ENCODE measurements at places on chromosomes 7 and 10.

- no peak for ATAC-seq
Observed at GRCh38 chr10:82949816-82950575, 1075.0 kb downstream of the NRG3 start.

- ATAC-seq, result no peak
Observed at GRCh38 chr7:46397591-46397990, 476.5 kb upstream of the IGFBP3 start.

- ATAC-seq, result no peak
Observed at GRCh38 chr7:85230623-85231022, 43.8 kb upstream of the SEMA3D start.

GRCh38 chr7:7216279-7216678 lies 33.9 kb downstream of the C1GALT1 start:
- ATAC-seq, result no peak

GRCh38 chr10:78518224-78518623 lies 484.6 kb downstream of the RPS24 start:
- no peak for ATAC-seq

DNA sequence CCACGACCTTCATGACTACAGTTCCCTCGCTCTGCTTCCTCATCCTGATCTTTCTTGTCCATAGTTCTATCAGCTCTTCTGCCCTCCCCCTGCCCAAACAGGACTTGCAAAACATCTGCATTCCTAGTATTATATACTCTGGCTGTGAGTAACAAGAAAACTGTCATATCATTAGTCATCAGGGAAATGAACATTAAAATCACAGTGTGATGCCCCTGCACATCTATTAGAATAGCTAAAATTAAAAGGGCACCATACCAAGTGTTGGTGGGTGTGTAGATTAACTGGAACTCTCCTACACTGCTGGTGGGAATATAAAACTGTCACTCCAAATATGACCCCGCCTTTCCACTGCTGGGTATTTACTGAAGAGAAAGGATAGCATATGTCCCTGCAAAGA lies 141.8 kb downstream of the C7orf25 start:
- ATAC-seq, result no peak

DNA sequence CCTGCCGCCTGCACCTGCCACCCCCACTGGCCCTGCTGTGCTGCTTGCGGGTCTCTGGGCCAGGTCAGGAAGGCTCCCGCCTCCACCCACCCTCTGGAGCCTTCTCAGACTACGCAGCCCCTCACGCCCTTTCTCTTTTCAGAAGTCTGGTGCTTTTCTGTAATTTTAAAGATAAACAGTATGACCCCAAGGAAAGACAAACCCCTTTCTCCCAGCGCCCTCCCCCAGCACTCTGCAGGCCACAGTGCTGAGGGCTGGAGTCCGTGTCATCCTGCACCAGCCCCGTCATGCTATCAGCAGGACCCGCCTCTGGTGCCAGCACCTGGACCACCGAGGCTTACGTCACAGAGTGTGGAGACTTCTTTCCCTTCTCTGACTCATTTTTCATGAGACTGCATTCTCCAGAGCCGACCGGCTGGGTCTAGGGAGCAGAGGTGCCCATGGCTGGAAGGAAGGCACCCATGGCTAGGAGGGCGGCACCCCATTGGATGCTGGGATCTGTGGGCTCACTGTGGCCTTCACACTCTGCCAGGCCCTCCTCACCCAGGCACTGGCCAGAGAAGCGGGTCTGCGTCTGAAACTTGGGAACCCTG lies 53.4 kb downstream of the CFAP46 start:
- no peak for ATAC-seq

DNA sequence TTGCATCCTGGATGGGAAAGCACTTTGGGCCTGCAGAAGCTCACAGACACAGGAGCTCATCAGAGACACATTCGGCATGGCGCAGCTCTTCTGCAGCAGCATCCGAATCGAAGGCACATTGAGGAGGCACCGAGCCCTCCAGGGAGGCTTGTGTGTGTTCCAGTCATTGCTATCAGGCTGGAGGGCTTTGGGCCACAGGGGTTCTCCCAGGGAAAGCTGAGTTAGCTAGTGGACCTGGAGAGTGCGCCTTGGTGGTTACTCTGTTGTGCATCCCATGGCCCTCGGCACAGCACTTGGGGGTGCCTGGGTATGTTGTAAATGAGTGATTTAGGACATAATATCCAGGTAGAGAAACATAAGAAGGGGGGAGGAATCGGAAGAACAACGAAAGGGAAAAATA lies 388.7 kb upstream of the RNF32 start:
- no peak for ATAC-seq

GRCh38 chr7:774161-775109 lies 47.4 kb upstream of the PRKAR1B start:
- ATAC-seq, result peak; percentile 48

DNA sequence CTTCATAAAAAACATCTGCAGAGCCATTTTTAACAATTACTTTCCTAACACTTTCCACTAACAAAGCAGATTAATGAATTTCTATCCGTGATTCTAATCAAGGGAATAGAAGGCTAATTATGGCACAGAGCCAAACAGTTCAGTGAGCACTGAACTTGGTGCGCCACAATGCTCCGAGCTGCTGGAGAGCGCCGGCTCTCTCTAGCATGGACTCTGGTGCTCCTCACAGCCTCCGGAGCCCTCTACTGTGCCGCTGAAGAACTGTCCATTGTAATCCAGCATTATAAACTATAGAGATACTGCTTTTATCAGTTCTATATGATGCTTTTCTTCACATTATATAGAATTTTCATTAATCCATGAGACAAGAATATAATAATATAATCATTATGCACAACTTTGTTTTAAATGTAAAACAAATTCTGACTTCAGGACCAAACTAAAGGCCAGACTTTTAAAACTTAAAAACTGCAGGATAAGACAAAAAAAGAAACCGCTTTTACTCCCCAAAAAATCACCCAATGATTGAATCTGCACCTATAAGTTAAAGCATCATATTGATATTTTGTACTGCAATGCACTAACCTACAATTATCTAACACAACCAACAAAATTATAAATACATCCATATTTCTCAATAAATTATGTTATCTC lies 123.6 kb downstream of the RNF32 start:
- peak; percentile 72 for ATAC-seq

- no peak for ATAC-seq
Observed at GRCh38 chr10:48934672-48935501, 4.8 kb downstream of the LRRC18 start.

GRCh38 chr10:128140425-128140824 lies 14.2 kb upstream of the MKI67 start:
- ATAC-seq, result no peak

DNA sequence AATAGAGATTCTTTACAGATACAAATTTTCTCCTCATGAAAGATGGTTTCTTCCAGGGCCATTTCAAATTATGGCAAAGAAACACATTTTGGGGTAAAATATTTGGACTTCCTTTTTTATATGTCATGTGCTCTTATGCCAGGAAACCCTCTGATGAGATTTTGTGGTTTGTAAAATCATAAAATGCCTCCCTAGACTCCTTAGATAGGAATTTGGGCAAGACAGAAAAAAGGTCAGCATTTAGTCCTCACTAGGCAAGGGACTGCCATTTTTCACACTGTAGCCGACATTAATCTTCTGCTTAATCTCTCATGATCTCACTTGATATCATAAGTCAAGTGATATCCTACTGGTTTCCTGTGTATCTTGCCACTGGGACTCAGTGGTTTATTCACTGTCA lies 286.4 kb downstream of the ARHGAP12 start:
- ATAC-seq, result no peak

DNA sequence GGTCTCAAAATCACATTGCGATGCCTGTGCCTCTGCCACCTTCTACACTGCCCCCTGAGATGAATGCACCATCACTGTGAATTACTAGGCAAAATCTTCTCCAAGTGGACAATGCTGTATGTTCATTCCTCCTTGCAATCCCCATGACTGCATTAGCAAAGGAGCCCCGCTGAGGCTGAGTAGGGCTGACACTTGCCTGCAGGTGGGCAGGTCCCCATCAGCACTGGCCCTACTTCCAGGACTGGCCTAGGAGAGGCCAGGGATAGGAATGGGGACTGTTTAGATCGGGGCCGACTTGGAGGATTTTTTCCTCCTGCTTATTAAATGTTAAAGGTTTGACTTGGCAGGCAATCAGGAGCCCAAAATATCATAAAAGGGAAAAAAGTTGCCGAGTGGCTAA lies 127.0 kb upstream of the TCF7L2 start:
- ATAC-seq, result no peak

DNA sequence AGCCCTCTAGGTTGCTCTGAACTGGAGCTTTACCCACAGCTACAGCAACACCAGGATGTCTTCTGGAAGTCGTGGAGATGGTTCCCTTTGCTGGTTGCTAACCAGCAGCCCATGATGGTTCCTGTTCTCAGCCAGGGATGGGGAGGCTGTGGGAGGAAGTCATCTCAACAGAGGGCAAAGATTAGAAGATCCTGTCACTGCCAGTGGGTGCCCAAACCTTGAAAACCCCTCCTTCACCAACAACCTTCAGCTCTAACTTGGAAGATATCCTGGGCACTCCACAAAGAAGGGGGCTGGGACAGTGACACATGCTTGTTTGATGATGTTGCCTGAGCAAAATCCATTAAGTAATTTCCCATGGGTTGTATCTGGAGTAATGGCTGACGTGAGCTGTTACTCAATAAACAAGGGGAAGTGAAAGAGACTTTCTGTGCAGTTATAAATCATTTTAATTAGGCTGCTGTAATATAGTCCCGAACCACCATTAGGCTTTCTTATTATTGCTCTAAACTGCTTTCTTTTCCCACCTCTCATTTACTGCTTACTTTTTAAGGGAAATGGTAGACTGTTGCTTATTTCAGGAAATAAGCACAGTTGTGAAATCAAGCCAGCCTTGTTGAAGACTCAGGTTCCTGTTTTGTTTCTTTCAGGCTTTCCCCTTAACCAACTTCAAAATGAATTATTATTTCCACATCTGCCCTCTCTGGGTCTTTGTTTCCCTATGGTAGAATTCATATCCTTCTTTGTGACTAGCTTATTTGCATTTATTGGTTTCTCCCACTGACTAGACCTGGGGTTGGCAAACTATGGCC lies 124.8 kb downstream of the PPP1R17 start:
- ATAC-seq, result peak; percentile 81

DNA sequence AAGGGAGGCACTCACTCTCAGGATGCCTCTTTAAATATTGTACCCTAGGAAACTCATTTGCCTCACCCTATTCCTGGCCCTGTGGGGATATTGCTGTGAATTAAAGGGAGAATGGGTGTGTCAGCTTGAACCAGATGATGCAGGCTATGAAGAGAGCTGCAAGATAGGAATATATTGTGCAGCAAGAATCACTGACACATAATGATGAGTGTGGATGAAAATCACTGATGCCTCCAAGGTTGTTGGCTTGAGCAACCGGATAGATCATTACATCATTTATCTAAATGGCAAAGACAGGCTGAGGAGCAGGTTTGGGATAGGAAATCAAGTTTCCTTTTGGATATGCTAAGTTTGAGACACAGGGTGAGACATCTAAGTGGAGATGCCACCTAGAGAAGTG lies 6.2 kb downstream of the SLC26A4 start:
- ATAC-seq, result no peak

GRCh38 chr7:87148332-87148955 lies 3.8 kb upstream of the DMTF1 start:
- ATAC-seq, result no peak

- no peak for ATAC-seq
Observed at GRCh38 chr7:111765751-111766643, 203.7 kb upstream of the IMMP2L start.

- ATAC-seq, result no peak
Observed at GRCh38 chr10:60781661-60782060, 3.4 kb downstream of the CDK1 start.

DNA sequence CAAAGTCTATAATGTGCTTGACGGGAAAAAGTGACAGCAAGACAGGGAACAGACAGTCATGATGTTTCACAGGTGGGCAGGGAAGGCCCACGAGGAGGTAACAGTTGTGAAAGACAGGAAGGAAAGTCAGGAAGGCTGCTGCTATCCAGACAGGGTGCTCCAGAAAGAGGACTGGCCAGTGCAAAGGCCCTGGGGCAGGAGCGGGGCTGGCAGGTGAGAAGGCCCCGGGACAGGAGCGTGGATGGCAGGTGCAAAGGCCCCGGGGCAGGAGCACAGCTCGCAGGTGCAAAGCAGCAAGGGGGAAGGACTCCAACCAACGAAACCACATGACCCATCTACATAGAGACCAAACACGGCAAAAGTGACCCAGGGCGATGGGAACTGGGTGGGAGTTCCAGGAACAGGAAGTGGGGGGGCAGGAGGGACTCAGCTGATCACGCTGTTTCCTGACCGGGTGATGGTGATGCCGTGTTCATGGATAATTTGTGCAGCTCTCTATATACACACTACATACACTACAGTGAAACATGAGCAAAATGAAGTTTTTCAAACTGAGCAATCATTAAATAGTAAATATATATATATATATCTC lies 138.2 kb downstream of the MAD1L1 start:
- ATAC-seq, result no peak

GRCh38 chr10:57362811-57363210 lies 904.9 kb downstream of the IPMK start:
- ATAC-seq, result no peak

- peak; percentile 65 for ATAC-seq
Observed at GRCh38 chr10:133260895-133261725, 15.6 kb downstream of the ADAM8 start.

GRCh38 chr7:34133983-34134782 lies 228.8 kb downstream of the BMPER start:
- peak; percentile 77 for ATAC-seq

GRCh38 chr7:22895140-22895827 lies 72.6 kb upstream of the TOMM7 start:
- ATAC-seq, result no peak

DNA sequence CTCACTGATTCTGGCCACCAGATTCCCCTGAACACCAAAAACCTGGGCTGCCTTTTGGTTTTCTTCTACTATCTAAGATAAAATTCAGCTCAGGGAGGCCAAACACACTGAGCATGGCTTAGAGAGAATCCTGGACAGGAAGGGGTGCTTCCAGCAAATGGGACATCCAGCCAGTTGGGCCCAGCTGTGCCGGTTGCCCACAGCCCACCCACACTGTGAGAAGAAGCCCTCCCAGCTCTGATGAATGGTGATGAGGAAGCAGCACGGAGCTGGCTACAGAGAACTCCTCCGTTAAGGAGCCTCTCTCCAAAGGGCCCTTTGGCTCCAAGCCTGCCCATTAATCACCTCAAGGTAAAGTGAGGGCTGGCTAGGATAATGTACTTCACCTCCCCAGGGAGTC lies 15.9 kb downstream of the LRRC18 start:
- no peak for ATAC-seq

- ATAC-seq, result no peak
Observed at GRCh38 chr7:48046458-48046857, 11.1 kb downstream of the C7orf57 start.

GRCh38 chr7:156223935-156224832 lies 411.9 kb upstream of the SHH start:
- no peak for ATAC-seq

Data from gastroesophageal sphincter (tissue), 4 donors.